ENCODE measurements at places on chromosomes 5 and 9.

DNA sequence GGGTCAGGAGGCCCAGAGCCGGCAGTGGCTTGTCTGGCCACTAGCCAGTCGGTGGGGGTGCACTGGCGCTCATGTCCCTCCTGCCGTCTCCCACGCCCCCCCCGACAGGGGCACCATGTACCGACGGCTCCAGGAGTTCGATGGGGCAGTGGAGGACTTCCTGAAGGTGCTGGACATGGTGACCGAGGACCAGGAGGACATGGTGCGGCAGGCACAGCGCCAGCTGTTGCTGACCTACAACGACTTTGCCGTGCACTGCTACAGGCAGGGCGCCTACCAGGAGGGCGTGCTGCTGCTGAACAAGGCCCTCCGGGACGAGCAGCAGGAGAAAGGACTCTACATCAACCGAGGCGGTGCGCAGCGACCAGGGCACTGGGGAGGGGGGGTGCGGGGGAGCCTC is 8.1 kb downstream of the TTC16 start:
- no peak for DNase-seq

DNA sequence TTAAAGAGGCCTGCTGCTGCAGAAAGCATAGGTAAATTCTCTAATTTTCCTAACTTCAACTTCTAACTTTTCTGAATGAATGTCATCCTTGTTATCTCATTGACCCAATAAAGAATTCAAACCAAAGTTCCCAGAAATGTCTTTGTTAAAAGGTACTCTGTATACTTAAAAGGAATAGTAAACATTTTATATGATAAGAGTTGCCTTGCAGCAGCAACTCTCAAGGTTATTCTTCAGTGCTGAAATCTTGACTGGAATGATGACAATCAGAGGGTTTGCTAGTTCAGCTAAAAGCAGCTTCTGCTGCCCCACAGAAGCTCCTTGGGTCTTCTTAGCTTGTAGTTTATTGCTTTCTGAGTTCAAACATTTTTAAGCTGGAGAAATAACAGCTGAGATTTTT is 28.3 kb downstream of the FGF10 start:
- DNase-seq = no peak

DNA sequence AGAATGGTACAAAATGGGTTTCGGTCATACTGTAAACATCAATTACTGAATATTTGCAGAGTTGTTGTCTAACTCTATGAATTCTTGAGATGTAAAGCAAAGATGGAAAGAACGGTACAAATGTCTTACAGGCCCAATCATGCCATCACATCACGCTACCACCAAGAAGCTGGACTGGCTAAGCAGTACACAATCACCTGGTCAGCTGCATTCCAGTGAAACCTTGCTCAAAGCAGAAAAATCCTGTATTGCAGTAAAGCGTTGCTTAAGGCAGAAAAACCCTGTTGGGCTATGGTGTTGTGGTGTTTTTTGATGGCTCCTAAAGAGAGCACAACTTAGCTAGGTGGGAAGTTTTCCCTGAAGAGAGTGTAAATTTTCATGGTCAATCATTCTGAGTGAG is 112.6 kb upstream of the RASA1 start:
- no peak for DNase-seq

DNA sequence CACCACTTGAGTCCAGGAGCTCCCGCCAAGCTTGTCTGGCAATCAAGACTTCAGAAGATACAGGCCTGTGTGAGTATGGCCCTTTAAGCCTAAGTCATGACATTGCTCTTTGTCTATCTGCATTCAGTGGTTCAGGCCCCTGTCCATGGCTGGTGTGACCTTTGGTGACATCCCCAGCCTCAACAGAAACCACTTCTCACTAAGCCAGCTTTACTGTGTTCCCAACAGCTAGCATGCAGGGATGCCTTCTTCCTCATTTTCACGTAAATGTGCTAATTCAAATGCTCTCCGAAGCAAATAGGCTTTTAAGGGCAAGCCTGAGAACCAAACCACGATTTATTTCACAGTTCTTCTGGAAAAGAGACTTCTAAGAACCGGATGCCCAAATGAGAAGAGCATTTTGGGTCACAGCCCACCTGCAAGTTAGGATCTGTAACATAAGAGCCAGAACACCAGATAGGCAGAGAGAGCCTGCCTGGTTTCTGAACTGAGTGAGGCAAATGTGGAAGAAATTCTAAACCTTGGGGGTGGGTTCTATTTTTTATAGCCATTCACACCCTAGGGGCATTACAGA is 14.9 kb downstream of the CD180 start:
- no peak for DNase-seq

DNA sequence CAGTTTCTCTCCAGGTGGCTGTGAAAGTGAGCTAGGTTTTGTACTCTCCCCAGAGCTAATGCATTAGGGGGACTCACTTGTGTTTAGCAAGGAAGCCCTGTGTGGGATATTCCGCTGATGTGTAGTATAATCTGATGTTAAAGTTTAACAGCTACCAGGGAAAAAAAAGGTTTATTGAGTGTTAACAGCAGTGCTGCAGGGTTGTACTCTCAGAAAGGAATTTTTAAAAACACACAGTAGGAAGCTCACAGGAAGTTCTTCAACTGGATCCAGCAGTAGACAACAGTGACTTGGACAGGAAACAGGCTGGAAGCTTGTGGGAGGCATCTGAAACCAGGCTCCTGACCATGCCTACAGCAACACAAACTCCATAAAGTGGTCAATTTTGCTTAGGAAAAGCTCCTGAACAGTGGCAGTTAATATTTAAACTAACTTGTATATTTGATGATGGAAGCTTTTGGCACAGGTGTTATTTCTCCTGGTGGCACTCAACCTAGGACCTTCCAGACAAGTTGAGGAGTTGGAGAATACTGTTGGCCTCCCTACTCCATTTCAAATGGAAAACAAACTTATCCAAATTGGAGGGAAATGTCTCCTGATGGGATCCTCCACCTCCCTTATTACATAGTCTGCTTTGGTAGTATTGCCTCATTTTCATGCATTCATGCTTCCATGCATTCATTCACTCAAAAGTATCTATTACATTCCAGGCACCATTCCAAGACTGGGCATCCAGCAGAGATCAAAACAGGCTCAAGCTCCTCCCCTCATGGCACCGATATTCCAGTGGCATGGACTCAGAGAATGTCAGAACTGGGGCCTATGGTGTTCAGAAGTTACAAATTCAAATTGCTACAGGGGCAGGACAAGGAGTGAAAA is 54.7 kb downstream of the FOXD1 start:
- no peak for DNase-seq

DNA sequence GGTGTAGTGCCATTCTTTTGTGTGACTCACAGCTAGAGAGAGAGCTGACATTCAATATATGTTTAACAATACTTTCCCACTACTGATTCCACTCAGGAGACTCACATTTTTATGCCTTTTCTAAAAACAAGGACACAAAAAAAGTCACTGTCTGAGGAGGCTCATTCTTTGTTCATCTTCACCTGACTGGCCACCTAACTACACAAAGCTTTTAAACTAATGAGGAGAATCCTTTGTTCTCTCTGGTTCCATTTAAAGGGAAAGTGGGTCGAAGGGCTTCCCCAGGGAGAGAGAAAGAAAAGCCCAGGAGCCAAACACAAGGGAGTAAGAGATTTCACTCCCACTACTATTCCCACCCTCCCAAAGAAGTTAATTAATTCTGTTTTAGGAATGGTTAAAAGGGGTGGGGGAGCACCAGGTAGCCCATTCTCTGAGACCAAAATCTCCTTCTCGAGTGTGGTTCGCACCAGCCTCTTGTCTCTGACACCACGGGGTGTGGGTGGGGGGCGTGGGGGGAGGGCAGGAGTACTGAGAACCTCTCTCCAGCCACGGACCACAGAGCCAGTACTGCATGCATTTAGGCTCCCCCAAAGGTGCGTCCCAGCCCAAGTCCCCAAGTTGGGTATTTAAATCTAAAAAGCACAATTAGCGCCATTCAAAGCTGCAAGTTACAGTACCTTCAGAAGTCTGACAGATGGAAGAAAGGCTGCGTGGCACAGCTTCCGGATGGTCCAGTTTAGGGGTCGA is 747 bp downstream of the TRPM3 start:
- no peak for DNase-seq

GRCh38 chr9:113566712-113567071 is 103.2 kb downstream of the RGS3 start:
- DNase-seq = no peak

DNA sequence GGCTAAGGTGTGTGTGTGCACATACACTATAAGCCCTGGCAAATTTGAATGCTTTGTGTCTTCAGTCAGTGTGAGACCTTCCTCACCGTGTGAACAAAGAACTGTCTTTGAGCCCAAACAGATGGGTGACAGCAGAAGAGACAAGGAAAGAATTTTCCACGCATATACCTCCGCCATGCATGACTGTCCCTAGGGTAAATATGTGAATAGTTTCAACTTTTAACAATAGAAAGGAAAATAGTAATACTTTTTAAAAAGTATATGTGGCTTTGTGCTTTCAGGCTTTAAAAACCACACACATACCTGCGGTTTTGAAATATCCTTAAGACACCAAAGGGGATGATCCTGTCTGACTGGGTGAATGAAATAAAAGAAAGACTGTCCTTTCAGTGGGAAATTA is 438.6 kb upstream of the MPDZ start:
- no peak for DNase-seq

GRCh38 chr9:21434202-21435014 is 5.8 kb upstream of the IFNA1 start:
- peak; percentile 20 for DNase-seq

GRCh38 chr5:16617274-16617968 is 624 bp upstream of the RETREG1 start:
- no peak for DNase-seq

GRCh38 chr9:7894231-7894630 is 94.7 kb upstream of the DMAC1 start:
- DNase-seq = no peak

GRCh38 chr9:29799227-29799626 is 2225.9 kb upstream of the C9orf72 start:
- DNase-seq = no peak

DNA sequence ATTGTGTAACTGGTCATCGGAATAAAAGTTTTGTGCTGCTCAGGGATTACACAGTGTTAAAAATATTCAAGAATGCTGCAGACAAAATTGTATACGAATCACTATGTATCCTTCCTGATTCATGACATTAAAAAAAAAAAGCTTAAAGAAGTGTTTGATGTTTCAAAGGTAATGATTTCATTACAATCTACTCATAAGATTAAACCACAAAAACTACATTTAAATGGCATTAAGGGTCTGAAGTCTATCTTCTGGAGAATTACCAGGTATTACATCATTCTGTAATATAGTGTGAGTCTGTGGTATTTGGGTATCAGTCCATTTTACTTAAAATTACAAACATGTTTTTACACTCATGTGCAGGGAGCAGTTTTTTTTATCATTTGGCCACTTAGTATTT is 324.4 kb downstream of the NDUFS4 start:
- DNase-seq = no peak

GRCh38 chr5:8750100-8750499 is 795.8 kb downstream of the SEMA5A start:
- no peak for DNase-seq

GRCh38 chr5:140072812-140073211 is 29.7 kb upstream of the NRG2 start:
- DNase-seq = no peak

DNA sequence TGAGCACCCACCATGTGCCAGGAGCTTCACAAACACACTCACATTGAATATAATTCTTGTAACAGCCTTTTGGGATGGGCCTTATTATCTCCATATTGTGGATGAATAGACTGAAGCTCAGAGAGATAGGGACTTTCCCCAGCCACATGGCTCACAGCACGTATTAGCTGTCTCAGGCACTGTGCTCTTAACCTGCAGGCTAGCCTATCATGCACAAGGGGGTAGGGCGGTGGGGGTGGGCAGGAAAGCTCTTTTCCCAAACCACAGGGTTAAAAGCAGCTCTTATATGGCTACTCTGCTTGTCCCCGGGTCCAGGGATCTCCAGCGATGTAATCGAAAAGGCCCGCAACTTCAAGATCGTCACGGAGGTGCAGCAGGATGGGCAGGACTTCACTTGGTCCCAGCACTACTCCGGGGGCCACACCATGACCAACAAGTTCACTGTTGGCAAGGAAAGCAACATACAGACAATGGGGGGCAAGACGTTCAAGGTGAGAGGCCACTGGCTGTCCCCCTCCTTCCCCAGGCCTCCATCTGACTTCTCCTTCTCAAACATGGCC is 2.6 kb downstream of the FABP6 start:
- no peak for DNase-seq

GRCh38 chr5:96573513-96573894 is 88.7 kb upstream of the CAST start:
- no peak for DNase-seq

DNA sequence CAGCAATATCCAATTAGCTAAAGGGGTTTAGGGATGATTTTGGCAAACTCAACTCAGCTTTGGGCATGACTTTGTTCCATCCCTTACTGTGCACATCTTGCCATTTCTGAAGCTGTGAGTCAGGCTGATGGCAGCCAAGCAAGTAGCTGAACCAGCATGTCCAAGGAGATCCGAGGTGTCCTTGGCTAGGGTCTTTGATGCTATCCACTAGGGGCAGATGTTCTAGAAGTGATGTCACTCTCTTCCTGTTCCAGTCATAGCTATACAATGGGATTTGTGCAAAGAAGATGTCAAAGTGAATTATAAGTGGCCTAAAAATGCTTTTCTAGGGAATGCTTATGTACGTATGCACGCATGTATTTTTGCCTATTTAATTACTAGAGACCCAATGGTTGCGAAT is 160.8 kb upstream of the PAPPA start:
- DNase-seq = no peak

- DNase-seq = no peak
These were observed 995.0 kb downstream of the EFNA5 start for GRCh38 chr5:106675687-106676086.

DNA sequence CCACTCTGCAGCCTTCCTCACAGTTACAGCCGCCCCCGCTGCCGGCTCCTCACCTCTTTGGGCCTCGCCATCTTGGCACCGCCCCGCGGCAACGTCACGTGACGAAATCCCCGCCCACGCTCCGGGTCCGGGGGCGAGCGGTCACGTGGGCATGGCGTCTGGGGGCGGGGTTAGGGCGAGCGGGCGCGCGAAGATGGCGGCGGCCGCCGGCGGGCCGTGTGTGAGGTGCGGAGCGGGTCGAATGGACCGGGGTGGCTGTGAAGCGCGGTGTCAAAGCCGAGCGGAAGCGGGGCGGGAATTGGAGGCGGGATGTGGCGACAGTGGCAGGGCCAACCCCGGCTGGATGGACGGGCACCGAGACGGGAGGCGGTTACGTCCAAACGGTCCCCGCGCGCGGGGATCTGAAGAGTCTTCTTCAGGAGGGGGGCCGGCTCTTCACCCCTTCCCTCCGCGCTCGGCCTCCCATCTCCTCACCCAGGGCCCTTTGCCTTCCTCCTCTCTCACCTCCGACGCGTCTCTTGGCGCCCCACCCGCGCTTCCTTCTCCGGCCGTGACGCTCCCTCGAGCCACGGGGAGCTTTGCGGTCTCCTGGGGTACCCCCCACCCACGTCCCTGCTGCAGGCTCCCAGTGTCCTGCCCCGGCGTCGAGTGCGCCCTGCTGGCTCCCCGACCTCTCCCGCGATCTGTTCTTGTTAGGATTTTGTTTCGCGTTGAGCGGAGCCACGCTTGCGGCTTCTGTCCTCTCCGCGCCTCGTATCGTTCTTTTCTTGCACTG is at the start of the genes DOLK and NUP188:
Gene DOLK, minus strand, starts transcription at position 77 of the 775 bp plus-strand sequence. CDS start 300 bp downstream, outside the sequence.
Gene NUP188, plus strand, starts transcription at position 173 of the 775 bp plus-strand sequence. Its CDS starts 21 bp downstream, at position 194.
- DNase-seq = peak; percentile 100

- no peak for DNase-seq
These were observed 223.5 kb downstream of the TMEM161B start for GRCh38 chr5:88045165-88045564.

GRCh38 chr9:18343784-18344183 is 130.2 kb upstream of the ADAMTSL1 start:
- no peak for DNase-seq
